Right ventricle myocardium superior (tissue), 1 donor: ENCODE measurements at places on chromosomes 6 and 20. TPM values are rescaled to one million over a fixed set of nuclear protein-coding genes. Genes with fewer than 3 reads are reported as not detected.

The COL10A1 gene
- total RNA-seq: not detected

The WFDC5 gene
- not detected for total RNA-seq

The SGK2 gene
- total RNA-seq: 0.38 TPM

The ARFGEF3 gene
- 0.86 TPM for total RNA-seq

The SLCO4A1 gene
- total RNA-seq: 12.1 TPM

The PNLDC1 gene
- total RNA-seq: not detected

The IL17F gene
- not detected for total RNA-seq

The PRR18 gene
- not detected for total RNA-seq

The ZNF831 gene
- total RNA-seq: 0.08 TPM

The PTCHD4 gene
- total RNA-seq: 0.81 TPM

The WRNIP1 gene
- total RNA-seq: 39.8 TPM

The SAMD5 gene
- total RNA-seq: 1.00 TPM

The OTOR gene
- total RNA-seq: not detected

The CNR1 gene
- 0.11 TPM for total RNA-seq

The OR12D3 gene
- not detected for total RNA-seq

The EMILIN3 gene
- total RNA-seq: 5.6 TPM

The ULBP2 gene
- 0.65 TPM for total RNA-seq

The THBD gene
- total RNA-seq: 11.8 TPM

The SHLD1 gene
- total RNA-seq: 7.4 TPM

The TNFAIP3 gene
- total RNA-seq: 4.6 TPM

The DCDC2 gene
- total RNA-seq: not detected

The NMBR gene
- total RNA-seq: not detected

The HDGFL1 gene
- total RNA-seq: not detected

The PDYN gene
- not detected for total RNA-seq

The SEL1L2 gene
- 0.43 TPM for total RNA-seq

The THEMIS gene
- total RNA-seq: 0.13 TPM

The KIF25 gene
- total RNA-seq: 0.35 TPM

The C20orf202 gene
- 0.35 TPM for total RNA-seq

The PHACTR1 gene
- total RNA-seq: 114 TPM

The GATA5 gene
- total RNA-seq: 1.7 TPM

The UNC5CL gene
- total RNA-seq: 0.40 TPM

The ETV7 gene
- not detected for total RNA-seq

The TCF21 gene
- total RNA-seq: 4.1 TPM

The TNFRSF6B gene
- 0.32 TPM for total RNA-seq

The NT5E gene
- total RNA-seq: 4.2 TPM

The OR2H2 gene
- total RNA-seq: not detected

The AKIRIN2 gene
- 38.9 TPM for total RNA-seq

The JAG1 gene
- 22.1 TPM for total RNA-seq

The HLA-DQB2 gene
- total RNA-seq: 1.7 TPM

The JPH2 gene
- 181 TPM for total RNA-seq

The TPBG gene
- total RNA-seq: 1.9 TPM

The RPP40 gene
- total RNA-seq: 3.1 TPM

The PLAGL1 gene
- 10.8 TPM for total RNA-seq

The NKAPL gene
- 5.1 TPM for total RNA-seq

The MRS2 gene
- total RNA-seq: 43.8 TPM

The FOXC1 gene
- total RNA-seq: 3.5 TPM

The ABRACL gene
- 6.6 TPM for total RNA-seq

The SNAP91 gene
- 2.3 TPM for total RNA-seq

The RARS2 gene
- total RNA-seq: 16.8 TPM

The DHX35 gene
- total RNA-seq: 14.4 TPM

The KCNB1 gene
- total RNA-seq: 1.1 TPM

The DDO gene
- 31.1 TPM for total RNA-seq

The GMPR gene
- 121 TPM for total RNA-seq

The CALHM6 gene
- 1.4 TPM for total RNA-seq

The CNBD2 gene
- 3.8 TPM for total RNA-seq

The MYB gene
- total RNA-seq: 0.22 TPM

The MUC22 gene
- total RNA-seq: 0.19 TPM

The KHDC1L gene
- not detected for total RNA-seq

The TMEM242 gene
- 18.1 TPM for total RNA-seq
